EH (cell line): ENCODE measurements at places on chromosomes 7 and 10.

DNA sequence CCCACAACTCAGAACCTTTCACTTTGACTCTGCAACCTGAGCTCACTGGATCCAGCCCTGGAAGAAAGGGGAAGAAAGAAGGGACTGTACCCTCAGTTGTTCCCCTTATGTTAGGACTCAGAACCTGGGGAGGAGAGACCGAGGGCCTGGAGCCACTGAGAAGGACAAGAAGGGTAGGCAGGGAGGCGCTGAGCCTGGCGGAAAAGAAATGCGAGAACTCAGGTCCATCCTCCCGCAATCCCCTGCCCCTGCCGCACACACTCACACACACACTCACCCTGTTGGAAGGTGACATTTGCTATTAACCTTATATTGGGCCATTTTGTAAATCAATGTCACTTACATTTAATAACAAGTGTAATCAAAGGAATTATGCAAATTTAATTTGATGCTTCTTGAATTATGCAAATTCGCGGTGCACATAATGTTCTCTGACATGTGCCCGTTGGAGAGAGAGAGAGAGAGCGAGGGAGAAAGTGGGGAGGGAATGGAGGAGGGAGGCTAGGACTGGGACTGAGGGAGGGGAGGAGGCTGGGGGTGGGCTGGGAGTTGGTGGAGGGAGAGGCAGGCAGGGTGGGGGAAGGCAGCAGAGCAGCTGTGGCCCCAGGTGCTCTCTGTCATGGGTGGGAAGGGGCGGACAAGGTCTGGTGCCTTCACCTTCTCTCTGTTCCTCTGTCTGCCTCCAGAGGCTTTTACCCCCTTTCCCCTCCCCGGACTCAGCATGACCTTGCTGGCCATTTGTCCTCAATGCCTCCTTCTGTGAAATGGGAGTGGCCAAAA, 99.6 kb upstream of the PAX2 start:
- DNase-seq, result no peak

DNA sequence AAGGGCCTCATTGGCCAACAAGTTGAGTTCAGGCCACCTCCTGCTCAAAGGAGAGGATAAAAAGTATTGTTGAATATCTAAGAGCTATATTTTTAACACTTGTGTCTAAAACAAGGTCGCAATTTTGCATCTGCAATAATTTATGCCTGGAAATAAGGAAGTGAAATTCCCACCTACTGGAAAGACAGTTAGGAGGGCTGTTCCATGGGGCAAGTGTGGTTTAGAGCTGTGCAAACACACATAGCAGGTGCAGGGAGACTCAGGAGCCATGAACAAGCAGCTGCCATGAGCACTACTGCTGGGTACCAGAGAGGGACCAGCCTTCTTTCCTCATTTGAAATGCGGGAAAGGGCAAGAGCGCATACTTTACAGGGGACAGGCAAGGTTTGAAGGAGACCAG, 35.5 kb upstream of the IKZF1 start:
- DNase-seq, result no peak

DNA sequence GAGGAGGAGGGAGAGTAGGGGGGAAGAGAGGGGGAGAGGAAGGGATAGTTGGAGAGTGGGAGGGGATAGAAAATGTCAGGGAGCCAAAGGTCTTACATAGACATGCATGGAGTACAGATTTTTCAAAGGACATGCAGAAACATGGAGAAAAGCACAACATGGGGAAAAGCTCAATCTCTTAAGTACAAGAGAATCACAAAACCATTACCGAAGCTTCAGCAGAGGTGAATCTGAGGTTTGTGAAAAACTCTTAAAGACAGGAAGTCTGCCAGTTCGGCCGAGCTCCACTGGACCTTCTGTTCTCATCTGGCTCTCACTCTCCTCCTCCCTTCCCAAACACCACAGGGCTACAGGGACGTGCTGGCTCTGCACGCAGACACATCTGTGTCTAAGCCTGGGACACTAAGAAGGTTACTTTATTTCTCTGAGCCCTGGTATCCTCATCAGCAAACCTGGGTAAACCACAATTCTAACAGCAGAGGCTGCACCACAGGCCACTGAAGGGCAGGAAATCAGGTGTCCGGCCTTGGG, 133.9 kb downstream of the COBL start:
- DNase-seq, result no peak

- DNase-seq, result no peak
These were observed 124.2 kb downstream of the ATE1 start for GRCh38 chr10:121803611-121804010.

- DNase-seq, result no peak
These were observed 46.7 kb upstream of the PDZD8 start for GRCh38 chr10:117421985-117422384.

GRCh38 chr10:76210211-76210610, 778.8 kb downstream of the LRMDA start:
- DNase-seq, result no peak

DNA sequence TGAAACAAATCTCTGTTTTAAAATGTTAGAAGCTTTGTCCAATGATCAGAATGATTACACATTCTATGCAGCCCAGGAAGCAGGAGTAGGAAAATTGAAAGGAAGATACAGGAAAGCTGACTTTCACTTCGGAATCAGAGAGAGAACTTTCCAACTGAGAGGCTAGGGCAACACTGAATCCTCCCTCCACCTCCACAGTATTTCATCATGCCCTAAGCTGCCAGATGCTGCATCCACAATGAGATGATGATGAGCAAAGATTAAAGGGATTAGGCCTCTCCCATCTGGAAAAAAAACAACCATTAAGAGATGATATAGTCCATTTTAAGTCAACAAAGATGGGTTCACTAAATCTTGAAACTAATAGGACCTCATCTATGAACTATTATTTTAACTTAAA, 215.6 kb downstream of the GPR37 start:
- peak; percentile 8 for DNase-seq

DNA sequence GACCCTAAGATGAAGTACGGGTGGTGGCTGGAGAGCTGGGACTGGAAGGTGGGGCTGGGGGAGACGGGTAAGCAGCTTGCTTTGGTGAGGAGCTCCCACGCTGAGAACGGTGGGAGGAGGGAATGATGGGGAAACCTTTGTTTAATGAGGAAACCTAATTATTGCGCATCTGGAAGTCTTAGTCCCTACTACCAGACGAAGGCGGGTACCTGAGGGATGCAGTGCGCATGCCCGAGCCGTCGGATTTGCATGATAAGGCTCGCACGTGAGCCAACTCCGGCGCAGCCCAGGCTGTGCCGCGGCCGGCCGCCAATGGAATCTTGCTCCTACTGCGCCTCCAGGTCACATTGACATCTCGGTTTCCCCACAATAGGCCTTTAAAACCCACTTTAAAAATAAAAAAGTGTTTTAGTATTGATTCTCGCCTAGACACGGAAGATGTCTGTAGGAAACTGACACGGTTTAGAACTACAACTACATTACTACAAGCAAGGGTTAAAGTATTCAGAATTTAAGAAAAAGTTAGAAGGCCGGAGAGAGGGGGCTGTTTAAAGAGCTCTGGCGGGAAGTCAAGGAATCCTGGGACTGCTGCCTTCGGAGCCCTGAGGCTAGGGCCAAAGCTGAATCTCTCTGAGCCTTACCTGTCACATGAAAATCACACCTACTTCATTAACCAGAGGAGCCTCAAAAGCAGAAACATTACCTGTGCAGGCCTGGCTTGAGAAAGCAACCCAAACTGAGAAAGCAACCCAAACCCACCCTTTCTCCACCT, 12.1 kb upstream of the DLX6 start:
- no peak for DNase-seq

DNA sequence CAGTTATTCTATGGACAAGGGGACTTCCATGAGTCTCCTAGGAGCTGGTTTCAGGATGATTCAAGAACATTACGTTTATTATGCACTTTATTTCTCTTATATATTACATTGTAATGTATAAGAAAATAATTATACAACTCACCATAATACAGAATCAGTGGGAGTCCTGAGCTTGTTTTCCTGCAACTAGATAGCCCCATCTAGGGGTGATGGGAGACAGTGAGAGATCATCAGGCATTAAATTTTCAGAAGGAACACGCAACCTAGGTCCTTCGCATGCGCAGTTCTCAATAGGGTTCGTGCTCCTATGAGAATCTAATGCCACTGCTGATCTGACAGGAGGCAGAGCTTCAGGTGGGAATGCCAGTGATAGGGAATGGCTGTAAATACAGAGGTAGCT, 137.9 kb downstream of the ANKRD30A start:
- DNase-seq, result no peak

- no peak for DNase-seq
These were observed 202.0 kb upstream of the SEMA3C start for GRCh38 chr7:81120803-81121202.

DNA sequence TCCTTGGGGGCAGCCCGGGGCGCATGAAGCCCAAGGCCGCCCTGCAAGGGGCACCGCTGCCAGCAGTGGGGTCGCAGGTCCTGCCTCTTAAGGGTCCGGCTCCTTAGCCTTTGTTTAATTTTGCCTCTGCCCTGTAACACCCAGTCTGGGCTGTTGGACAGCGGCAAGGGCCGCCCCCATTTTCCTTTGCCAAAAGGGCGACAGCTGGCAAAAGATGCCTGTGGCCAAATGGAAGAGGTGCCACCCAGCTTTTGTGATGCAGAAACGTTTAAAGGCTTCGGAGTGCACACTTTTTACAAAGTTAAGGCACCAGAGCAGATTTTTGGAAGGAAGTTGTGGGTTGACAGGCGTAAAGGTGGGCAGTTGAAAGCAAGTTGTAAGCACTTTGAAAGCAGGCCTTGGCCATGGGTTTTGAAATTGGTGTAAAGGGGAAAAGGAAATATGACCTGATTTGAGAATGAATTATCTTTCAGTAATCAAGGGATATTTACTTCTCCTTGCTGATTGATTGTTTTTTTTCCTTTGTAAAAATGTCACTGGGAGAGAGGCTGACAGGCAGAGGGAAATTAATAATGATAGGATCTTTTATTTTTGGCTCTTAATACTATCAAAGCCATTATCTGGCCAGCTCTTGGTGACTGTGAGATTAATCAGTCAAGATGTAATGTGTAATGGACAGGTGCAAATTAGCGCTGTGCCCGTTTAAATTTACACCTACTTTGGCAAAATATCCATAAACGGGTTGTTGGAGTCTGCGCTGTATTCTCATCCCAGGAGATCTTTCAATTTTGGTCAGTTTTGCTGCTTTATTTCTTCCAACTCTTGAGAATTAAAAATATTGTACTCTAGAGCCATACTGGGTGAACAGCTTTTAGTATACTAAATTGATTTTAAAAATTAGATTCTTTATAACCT, 1.2 kb downstream of the CASD1 start:
- peak; percentile 35 for DNase-seq

DNA sequence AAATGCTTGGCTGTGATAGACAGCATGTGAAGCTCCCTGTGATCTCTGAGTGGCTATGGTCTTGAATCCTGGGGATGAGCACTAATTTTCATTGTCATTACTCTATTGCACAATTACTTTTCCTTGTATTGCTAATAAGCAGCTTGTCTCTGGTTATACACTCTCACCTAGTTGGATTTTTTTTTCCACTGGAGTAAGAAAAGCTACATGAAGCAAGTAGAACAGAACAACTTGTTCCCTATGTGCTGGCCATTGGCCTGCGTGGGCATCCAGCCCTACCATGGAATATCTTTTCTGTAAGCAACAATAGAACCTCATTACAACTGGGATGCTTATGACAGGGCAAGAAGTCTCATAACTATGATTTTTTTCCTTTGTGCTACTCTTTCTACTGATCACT, 807.4 kb downstream of the TNS3 start:
- DNase-seq, result no peak

DNA sequence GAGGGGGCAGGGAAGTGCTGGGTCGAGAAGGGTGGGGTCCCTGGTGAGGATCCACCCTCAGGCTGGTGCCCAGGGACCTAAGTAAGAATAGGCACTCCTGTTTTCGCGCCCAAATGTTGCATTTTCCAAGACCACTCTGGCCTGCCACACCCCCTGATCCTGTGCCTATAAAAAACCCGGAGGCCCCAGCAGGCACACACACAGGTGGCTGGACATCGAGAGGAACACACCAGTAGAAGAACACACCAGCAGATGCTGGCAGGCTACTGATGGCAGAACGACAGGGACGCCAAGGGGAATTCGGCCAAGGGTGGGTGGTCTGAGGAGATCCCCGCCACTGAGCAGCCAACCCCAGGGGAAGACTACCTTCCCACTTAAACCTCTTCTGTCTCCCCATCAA, 633.9 kb upstream of the POT1 start:
- no peak for DNase-seq

DNA sequence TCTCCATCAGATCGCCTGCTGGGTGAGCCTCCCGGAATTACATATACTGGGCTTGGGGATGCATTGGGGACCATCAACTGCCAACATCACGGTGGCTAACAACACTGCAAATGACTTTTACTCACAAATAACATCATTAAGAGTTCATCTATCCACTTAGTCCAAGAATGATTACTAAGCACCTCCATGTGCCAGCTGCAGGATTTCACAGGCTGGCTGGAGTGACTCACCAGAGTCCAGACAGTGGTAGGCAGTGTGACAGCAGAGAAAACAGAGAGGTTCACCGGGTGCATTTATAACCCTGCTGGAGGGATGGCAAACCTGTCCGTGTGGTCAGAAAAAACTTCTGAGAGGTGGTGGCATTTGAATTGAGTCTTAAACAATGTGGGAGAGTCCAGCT, 3.2 kb upstream of the IGFBP3 start:
- peak; percentile 87 for DNase-seq

- DNase-seq, result peak; percentile 50
These were observed 30.7 kb upstream of the EPC1 start for GRCh38 chr10:32377458-32378259.

DNA sequence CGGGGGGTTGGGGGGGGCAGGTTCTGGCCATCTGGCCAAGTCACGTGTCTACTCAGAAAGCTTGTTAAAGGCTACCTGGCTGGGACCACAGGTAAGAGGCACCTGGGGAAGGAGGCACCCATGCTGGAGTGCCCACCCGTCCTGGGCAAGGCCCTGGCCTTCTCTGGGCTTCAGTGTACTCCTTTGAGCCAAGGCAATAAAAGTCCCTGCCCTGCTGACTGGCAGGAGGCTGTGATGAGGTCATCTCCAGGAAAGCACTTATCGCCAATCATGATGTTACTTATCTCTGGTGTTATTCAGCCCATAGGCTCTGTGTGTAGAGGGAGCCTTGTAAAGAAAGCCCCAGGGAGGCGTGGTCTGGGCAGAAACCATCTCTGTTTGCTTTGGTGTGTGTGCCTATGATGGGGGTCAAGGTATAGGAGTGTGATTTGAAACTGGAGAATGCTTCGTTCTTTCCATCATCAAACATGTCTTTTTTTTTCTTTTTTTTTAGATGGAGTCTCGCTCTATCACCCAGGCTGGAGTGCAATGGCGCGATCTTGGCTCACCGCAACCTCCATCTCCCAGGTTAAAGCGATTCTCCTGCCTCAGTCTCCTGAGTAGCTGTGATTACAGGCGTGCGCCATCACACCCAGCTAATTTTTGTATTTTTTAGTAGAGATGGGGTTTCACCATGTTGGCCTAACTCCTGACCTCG, 2.5 kb upstream of the CLDN4 start:
- peak; percentile 73 for DNase-seq

GRCh38 chr7:73451780-73452398, 18.3 kb downstream of the FZD9 start:
- peak; percentile 67 for DNase-seq

GRCh38 chr7:17086403-17086802, 204.6 kb upstream of the AGR3 start:
- DNase-seq, result no peak

- DNase-seq, result peak; percentile 66
These were observed 1.8 kb downstream of the VCL start for GRCh38 chr10:73999703-74000102.

- no peak for DNase-seq
These were observed 7.1 kb downstream of the CPED1 start for GRCh38 chr7:120995654-120996053.

- peak; percentile 55 for DNase-seq
These were observed 31.8 kb upstream of the ABCA13 start for GRCh38 chr7:48139459-48139858.

- peak; percentile 15 for DNase-seq
These were observed 468.6 kb upstream of the SEMA3A start for GRCh38 chr7:84663224-84663623.
